NCI-H345 (cell line): ENCODE measurements at places on chromosomes 2 and 18.

- DNase-seq, result no peak
Measured at GRCh38 chr2:186748354-186748753, 54.5 kb downstream of the FAM171B start.

- no peak for DNase-seq
Measured at GRCh38 chr18:58125756-58126155, 81.7 kb downstream of the NEDD4L start.

GRCh38 chr18:3279201-3280185 is 17.6 kb downstream of the MYL12B start:
- no peak for DNase-seq

DNA sequence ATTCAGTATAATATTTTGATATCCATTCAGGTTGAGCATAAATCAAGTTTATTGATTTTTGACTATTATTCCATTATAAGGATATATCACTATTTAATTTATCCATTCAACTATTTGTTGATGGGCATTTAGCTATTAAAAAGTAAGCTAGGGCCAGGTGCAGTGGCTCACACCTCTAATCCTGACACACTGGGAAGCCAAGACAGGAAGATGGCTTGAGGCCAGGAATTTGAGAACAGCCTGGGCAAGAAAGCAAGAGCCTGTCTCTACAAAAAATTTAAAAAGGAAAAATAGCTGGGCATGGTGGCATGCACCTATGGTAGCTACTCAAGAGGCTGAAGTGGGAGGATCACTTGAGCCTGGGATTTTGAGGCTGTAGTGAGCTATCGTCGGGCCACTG is 183.5 kb downstream of the HNMT start:
- DNase-seq, result no peak

DNA sequence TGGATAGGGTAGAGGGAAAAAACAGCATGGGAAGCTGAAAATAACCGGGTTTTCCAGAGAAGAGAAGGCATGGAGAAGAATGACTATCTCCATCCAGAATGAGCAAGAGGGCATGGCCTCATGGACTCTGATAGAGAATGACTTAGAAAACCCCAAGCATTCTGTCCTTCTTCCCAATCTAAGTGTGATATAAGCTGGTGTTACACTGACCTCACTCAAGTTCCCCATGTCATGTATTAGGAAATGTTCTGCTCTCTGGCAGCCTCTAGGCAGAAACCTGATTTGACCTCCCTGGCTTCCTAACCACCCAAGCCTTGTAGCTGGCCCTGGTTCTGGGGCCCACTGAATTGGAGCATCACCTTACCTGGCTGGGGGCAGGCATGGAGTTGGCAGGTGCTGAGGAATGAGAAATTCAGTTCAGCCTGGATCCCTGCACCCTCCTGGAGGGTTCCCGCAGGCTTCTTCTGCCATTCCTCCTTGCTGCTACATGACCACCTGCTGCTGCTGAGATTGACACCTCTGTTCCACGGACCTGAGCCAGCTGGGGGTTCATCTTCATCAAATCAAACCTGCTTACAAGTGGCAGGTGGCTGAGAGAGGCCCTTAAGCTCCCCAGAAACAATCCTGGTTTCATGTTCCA is 5.2 kb upstream of the SIGLEC15 start:
- no peak for DNase-seq

- no peak for DNase-seq
Measured at GRCh38 chr2:18993756-18994338, 364.6 kb downstream of the OSR1 start.

GRCh38 chr2:105821428-105822125 is 76.9 kb downstream of the NCK2 start:
- DNase-seq, result no peak

- no peak for DNase-seq
Measured at GRCh38 chr2:130823171-130823885, 13.4 kb upstream of the ARHGEF4 start.

DNA sequence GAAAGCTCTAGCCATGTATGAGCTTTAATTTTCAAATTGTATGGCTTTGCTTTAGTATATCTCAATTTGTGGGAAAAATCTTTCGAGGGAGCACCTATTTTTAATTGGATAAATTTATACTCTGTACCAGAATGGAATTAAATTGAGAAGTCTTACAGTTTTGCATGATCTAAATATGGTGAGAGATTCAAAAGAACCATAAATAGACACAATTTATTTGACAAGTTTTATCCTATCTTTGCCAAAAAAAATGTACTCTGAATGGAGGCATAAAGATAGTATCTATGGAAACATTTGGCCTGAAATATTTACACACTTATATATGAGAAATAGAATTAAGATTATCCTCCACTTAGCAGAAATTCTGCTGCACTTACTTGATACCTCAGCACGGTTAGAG is 238.4 kb downstream of the NDUFA10 start:
- DNase-seq, result no peak

DNA sequence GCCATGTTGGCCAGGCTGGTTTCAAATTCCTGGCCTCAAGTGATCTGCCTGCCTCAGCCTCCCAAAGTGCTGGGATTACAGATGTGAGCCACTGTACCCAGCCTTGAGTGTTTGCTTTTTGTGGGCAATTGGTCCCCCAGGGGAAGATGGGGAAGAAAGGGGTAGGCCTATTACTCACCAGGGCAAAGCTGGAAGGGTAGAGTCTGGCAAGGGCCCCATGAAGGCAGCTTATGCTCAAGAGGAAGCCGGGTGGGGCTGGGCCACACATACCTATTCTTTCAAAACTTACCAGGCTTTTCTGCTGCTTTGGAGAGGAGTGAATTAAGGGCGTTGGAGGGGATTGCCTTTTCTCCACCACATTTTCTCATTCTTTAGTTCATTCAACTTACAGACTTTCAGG is 24.5 kb upstream of the CD28 start:
- no peak for DNase-seq

- no peak for DNase-seq
Measured at GRCh38 chr2:71526975-71527374, 73.6 kb downstream of the DYSF start.

- no peak for DNase-seq
Measured at GRCh38 chr2:226077031-226077430, 677.5 kb downstream of the NYAP2 start.

DNA sequence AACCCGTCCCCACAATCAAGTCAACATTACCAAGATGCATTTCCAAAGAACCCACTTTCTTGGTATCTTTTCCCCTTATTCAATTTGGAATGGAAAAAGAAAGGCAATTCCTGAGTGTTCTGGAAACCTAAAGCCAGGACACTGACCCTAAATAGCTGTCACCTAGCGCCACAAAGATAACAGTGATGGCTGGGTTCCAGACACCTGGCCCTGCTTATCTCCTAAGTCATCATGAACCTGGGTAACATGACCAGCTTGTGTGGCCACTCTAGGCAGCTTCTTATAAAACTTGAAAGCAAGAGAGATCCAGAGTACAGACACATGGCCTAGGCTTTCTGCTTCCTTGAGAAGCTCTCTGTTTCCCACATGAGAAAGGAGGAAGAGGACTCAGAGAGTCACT is 95.4 kb downstream of the BOD1L2 start:
- DNase-seq, result no peak

DNA sequence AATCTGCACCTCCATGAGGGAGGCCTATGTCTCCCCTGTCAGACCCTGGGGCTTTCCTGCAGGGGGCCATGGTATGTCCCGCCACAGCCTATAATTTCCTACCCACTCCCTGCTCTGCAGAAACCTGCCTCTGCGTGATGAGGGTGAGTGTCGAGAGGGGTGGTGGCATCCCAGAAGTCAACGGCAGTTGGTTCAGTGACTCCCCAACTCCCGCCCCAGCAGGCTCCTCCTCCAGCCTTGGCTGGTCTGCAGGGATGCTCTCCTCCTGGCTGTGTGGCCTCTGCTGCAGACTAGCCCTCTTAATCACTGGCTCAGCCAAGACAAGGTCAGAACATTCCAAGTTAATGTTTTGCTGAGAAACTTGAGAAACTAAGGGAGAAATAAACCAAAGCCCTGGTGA is 13.3 kb downstream of the CELF4 start:
- no peak for DNase-seq

DNA sequence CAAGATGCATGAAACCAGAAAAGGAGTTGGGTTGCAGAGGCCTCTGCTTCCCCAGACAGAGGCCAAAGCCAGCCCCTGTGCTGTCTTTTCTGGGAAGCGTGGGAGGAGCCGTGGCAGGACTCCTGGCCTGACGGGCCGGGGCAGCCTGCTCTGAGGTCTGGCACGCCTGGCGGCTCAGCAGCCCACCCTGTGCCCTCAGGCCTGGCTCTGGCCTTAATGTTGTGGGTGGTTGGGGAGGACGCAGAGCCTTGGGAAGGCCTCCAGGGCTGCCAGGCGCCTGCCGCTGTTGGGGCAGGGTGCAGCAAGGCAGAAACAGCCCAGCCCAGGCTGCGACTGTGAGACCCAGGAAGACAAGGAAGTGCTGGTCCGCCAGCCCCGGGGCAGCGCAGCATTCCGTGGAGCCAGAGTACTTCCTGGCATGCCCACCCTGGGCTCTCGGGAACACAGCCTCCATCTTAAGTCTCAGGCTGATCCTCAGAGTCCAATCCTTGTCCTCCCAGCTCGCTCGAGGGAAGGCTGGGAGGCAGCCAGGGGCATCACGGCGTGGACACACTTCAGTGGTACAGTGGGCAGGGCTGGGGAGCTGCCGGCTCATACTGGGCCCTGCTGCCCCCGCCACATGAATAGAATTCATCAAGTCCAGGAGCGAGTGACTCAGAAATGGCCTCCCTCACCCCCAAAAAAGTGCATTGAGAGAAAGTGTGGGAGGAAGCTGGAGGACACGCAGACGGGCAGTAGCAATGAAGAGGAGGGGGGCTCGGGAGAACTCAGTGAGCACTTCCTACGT is 72.6 kb downstream of the EMX1 start:
- DNase-seq, result no peak

GRCh38 chr2:152394326-152394725 is 59.4 kb downstream of the FMNL2 start:
- no peak for DNase-seq

- DNase-seq, result no peak
Measured at GRCh38 chr2:142650601-142651000, 226.9 kb upstream of the KYNU start.

DNA sequence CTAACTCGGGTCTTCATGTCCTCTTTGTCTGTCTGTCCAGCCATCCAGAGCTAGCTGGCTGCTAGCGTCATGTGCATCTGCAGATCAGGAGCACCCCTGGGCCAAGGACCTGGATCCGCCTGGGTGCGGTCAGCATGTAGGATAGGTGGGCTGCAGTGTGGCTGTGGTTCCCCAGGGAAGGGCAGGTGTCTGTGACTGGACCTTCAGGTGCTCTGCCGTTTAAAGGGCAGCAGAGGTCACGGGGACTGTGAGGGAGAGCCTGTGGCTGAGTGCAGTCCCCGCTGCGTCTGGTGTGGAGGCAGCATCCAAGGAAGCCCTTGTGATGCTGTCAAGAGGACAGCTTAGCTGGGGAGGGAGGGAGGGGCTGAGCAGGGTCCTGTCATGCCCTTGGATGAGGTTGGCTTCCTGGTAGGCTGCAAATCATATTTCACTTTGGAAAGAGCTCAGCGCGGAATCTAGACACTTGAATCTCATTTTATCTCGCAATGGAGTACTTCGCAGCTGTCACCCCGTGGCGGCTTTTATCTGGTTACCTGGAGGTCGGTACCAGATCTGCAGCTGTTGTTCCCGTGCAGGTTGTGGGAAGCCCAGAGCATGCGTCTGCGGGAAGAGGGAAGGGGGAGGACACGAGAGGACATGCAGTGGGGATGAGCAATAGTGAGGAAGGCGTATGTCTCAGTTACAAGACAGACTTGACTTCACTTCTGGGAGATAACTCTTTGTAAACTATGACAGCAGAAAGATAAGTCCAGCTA is 5.9 kb upstream of the RALB start:
- peak; percentile 75 for DNase-seq

DNA sequence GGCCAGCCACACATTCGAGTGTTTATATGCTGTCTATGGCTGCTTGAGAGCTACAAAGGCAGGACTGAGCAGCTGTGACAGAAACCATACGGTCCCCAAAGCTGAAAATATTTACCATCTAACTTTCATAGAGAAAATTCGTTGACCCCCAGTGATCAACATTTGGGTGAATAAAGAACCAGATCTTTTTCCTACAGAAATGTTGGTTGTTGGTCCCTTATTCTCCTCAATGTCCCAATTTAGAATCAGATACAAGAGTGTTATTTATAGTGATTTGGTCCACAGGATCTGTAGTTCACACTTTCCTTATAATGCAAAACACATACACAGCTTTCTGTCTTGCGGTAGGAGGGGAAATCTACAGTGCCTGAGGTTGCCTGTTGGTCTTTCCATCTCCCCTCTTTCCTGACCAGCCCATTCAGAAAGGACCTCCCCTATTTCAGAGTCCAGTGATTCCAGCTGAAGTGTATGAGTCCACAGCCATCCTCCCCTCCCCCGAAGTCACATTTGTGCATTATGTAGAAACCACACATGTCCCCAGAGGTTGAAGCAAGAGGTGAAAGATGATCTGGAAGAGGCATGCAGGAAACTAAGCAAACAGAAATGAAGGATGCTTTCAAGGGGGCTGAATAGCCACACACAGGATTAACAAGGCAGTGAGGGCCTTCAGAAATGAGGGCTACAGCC is 61.9 kb downstream of the SPRED2 start:
- DNase-seq, result no peak

DNA sequence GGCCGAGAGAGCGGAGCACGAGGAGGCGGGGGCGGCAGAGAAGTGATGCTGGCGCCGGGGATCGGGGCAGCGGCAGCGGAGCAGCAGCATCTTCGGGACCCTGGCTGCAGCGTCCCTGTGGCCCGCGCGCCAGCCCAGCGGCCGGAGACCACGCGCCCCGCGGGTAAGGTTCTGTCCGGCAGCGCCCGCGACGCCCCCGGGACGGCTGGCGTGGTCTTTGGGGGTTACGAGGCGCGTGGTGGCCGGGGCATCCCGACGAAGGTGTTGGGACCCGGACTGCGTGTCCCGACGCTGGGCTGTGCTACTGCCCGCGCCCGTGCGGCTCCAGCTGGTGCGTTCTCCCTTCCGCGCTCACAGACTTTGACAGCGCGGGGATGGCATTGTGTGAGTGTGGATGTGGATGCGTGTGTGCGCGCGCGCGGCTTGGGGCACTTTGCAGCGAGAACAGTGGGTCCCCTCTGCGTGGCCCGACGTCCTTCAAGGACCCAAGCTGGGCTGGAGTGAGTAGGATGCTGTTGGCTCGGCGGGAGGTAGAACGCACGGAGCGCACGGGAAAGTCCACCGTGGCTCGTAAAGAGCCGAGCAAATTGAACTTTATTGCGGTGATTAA is 405.0 kb downstream of the XIRP2 start:
- DNase-seq, result peak; percentile 56

GRCh38 chr18:6959110-6959509 is 158.5 kb downstream of the LAMA1 start:
- no peak for DNase-seq

- DNase-seq, result peak; percentile 89
Measured at GRCh38 chr2:60530660-60531281, 22.7 kb downstream of the BCL11A start.

GRCh38 chr18:27073404-27073830 is 111.7 kb downstream of the CHST9 start:
- DNase-seq, result no peak

- no peak for DNase-seq
Measured at GRCh38 chr2:221493391-221493790, 78.7 kb downstream of the EPHA4 start.
